ENCODE measurements at places on chromosomes 2 and 18.

- no peak for DNase-seq
These were observed 12.2 kb downstream of the SESTD1 start for GRCh38 chr2:179252423-179252822.

- DNase-seq: no peak
These were observed 50.2 kb downstream of the UNC80 start for GRCh38 chr2:209821806-209822205.

- no peak for DNase-seq
These were observed 72.2 kb downstream of the CELF4 start for GRCh38 chr18:37493352-37493935.

DNA sequence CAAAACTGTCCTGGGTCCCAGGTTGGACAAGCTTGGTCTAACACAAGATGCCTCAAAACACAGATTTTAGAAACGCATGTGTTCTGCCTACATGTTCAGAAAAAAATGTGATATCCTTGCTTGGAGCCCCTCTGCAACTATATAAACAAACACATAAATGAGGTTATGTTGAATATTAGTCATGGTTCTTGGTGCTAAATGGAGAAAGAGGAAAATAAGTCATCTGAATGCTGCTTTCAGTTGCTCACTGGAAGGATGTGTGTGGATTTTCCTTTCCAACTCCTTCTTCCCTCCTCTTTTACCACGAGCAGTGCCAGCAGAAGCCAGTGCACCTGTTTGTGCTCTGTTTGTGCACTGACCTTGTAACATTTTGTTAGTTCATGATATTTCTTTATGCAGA is 85.3 kb downstream of the PIEZO2 start:
- no peak for DNase-seq

GRCh38 chr2:70870790-70871189 is 35.2 kb upstream of the CD207 start:
- no peak for DNase-seq

All from activated naive CD4-positive, alpha-beta T cell (primary cell).